MM.1S (cell line): ENCODE measurements at places on chromosomes 12 and 14.
A peak's percentile ranks its signal among the peaks of the same experiment; 100 is the strongest.

GRCh38 chr12:59023861-59024424 is 103.6 kb upstream of the LRIG3 start:
- no peak for DNase-seq

DNA sequence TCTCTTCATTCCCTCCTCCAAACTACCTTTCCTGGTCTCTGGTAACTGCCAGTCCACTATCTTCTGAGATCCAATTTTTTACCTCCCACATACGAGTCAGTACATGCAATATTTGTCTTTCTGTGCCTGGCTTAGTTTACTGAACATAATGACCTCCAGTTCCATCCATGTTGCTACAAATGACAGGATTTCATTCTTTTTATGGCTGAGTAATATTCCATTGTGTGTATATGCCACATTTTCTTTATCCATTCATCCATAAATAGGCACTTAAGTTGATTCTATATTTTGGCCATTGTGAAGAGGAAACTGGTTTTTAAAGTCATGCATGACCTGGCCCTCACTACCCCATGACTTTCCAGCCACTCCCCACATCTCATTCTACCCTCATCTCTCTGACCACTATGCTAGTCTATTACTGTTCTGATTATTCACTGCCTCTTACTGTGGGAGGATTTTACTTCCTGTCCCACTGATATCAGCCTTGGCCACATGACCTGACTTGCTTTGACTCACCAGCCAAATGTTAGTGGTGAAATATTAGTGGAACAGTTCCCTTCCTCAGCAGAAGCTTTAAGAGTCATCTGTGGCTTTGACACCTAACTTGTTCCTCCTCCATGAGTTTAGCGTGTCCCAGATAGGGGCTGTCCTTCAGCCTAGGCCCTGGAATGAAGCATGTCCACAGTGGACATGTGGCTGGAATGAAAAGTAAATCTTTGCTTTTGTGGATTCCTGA is 52.2 kb downstream of the GOLGA5 start:
- DNase-seq, result no peak

GRCh38 chr12:116209503-116209902 is 68.0 kb downstream of the MED13L start:
- no peak for DNase-seq

GRCh38 chr14:45332360-45332988 is 79.5 kb upstream of the MIS18BP1 start:
- no peak for DNase-seq

- DNase-seq, result no peak
Observed at GRCh38 chr12:92511786-92512185, 191.0 kb upstream of the PLEKHG7 start.

DNA sequence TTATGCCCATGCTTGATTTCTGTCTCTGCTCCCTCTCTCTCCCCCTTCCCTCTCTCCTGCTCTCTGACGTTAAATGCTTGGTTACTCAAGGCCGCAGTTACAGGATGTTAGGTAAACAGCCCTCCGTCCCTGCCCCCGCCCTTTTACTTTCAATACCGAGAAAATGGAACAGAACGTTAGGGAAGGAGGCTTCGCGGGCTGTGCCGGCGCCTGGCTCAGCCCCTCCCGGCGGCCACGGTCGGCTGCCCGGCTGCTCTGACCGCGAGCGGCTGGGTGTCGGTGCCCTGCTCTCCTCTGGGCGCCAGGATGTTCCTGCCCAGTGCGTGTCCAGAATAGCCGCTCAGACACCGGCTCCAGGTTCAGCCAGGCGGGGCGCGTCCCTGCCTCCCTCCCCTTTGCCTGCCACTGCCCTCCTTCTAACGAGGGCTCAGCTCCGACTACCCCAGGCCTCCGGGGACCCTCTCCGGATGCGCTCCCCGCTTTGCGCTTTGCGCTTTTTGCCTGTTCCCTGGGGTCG is 166.1 kb downstream of the ADCK1 start:
- peak; percentile 12 for DNase-seq

DNA sequence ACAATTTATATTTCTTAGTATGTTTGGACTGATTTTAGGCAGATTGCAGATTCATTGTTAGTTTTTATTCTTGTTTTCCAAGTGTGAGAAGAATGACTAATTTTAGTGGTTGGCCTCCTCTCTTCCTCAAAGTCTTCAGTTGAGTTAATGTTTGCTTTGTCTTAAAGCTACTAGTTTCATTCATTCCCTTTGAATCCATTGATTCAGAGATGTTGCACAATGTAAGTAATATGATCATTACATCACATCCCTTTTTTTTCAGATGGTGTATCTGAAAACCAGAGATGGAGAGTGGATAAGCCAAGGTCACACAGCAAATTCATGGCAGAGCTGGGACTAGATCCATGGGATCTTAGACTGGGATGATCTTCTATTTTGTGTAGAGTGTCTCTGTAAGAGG is 577.5 kb downstream of the BCL11B start:
- DNase-seq, result no peak

- no peak for DNase-seq
Observed at GRCh38 chr12:19749906-19750574, 310.7 kb downstream of the AEBP2 start.

GRCh38 chr12:50082644-50083043 is 2.5 kb upstream of the SMARCD1 start:
- DNase-seq, result no peak

DNA sequence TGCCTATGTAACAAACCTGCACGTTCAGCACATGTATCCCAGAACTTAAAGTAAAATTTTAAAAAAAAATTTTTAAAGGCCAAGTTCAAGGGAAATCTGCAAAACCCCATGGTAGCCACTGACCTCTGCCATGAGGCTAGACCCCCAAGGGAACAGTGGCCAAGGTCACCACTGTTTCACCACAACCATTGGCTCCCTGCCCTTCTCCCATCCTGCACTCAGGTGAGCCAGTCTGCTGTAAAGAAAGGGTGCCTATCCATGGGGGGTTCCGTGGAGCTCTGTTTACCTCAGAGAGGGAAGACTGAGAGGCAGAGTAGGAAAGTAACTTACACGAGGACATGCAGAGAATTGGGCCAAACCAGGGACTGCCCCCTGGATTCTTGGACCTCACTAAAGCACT is 38.6 kb downstream of the VWF start:
- DNase-seq, result no peak

- DNase-seq, result no peak
Observed at GRCh38 chr12:39319180-39319579, 123.7 kb downstream of the KIF21A start.

DNA sequence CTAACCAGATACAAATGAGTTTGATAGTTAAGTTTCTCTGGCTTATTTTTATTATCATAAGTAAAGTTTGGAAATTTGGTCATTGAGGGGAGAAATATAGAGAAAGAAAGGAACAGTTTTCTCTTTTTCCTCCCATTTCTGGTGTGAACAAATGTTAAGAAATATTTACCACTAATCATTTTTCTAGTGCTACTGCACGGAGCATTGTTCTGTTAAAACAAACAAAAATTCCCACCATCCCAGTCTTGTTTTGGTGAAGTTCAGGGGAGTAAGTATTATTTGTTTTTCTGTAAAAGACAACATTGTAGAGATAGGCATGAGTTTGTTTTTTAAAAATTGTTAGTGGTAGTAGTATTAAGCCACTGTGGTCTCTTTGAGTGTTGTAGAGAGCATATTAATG is 135.3 kb downstream of the FGD4 start:
- no peak for DNase-seq

- DNase-seq, result peak; percentile 52
Observed at GRCh38 chr14:42469637-42470426, 863.2 kb downstream of the LRFN5 start.

GRCh38 chr14:65934070-65934435 is 521.5 kb downstream of the FUT8 start:
- DNase-seq, result no peak

- DNase-seq, result no peak
Observed at GRCh38 chr12:1977588-1977987, 26.7 kb downstream of the DCP1B start.

GRCh38 chr14:106200541-106201315 is 674.3 kb downstream of the TMEM121 start:
- DNase-seq, result no peak

DNA sequence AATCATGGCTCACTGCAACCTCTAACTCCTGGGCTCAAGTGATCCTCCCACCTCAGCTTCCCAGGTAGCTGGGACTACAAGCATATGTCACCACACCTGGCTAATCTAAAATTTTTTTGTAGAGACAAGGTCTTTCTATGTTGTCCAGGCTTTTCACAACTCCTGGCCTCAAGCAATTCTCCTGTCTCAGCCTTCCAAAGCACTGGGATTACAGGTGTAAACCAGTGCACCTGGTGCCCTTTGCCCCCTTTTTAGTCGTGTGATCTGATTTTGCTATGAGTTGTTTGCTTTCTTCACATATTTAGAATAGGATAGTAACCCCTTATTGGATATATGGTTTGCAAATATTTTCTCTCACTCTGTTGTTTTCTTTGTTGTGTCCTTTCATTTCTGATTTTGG is 1.7 kb upstream of the RAD52 start:
- no peak for DNase-seq

- DNase-seq, result no peak
Observed at GRCh38 chr12:101551362-101552114, 43.2 kb upstream of the MYBPC1 start.

DNA sequence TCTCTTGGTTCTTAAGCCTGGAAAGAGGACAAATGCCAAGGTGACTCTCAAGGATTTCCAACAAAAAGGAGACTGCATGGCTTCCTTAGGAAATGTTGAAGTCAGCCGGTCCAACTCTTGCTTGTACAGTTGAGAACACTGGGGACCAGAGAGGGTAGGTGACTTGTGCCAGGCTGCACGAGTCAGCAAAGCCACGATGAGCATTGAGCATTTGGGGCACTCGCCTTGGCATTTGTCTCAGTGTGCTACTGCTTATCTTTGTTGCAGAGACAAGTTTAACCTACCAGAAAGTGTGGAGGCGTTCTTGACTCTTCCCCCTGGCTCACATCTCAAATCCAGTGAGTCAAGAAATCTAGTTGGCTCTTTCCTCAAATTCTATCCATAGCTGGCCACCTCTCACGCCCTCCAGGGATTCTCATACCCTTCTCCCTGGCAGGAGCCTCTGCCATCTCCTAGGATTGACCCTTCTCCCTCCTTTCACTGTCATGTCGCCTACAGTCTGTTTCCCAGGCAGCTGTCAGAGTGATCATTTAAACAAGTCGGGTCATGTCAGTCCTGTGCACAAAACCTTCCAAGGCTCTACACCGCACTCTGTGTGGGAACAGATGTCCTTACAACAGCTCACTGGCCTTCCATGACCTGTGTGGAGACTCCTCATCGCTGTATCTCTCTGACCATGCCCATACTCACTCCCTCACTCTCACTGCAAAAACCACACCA is 17.2 kb upstream of the KRT83 start:
- DNase-seq, result no peak

GRCh38 chr12:123656392-123656791 is 14.5 kb upstream of the TCTN2 start:
- DNase-seq, result no peak

- DNase-seq, result no peak
Observed at GRCh38 chr14:104138098-104138717, at the start of gene KIF26A. Gene KIF26A (plus strand): TSS chr14:104138587. CDS start chr14:104138723, 136 bp downstream.

GRCh38 chr12:120438495-120439198 is 734 bp downstream of the COX6A1 start:
- DNase-seq, result no peak

- DNase-seq, result no peak
Observed at GRCh38 chr14:90438841-90439240, 42.0 kb downstream of the CALM1 start.

DNA sequence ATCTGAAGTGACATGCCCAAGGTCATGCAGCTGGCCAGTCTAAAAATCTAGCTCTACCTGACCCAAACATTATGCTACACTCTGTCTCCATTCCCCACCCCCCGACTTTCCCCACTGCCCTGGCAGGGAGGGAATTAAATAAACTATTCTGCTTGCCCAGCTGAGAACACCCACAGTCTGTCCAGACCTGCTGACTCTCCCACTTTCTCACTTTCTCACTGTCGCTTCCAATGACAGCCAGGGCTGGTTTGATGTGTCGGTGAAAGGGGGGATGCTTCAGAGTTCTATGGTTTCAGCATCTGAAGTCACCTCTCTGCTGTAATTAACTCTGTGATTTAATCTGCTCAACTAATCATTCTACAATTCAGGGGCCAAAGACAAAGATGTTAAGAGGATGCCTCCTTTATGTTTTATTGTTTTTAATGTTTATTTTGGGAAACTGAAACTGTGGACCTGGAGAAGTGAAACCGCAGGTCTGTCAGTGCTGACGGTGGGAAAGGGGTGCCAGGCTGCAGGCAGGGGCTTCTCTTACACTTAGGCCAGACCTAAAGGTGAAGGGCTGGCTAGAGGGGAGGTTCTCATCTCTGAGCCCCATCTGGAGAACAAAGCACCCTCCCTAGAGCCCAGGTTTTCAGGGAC is 8.1 kb upstream of the MSI1 start:
- no peak for DNase-seq

GRCh38 chr12:57473392-57473791 is 6.3 kb downstream of the ARHGAP9 start:
- DNase-seq, result no peak

DNA sequence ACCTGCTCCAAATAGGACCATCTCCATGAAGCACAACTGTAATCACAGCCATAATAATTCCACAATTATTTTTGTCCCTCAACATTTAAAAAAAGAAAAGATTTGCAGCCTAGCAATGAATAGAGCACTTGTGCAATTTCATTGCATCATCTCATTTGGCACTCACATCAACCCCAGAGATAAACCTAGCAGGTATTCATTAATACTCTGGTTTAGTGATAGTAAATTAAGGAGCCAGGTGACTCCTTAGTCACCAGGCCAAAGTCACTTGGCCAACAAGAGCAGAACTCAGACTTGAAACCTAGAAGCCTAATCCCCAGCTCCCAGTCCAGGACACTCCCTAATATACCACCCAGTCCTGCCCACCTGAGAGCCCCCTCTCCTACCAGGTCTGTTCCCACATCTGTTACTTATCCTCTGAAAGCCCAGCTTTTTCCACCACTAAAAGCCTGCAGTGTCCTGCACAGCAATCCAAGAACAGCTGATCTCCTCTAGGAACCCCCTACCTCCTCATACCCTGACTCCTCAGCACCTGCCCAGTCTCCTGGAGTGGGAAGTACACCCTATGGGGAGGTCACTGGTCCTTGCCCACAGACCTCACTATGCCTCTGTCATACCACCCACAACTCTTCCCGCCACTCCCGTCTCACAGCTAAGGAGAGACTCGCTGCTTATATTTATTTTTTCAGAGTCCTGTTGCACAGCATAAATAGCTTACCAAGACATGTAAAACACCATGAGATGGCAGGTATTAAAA is 22.1 kb downstream of the OR10P1 start:
- no peak for DNase-seq

DNA sequence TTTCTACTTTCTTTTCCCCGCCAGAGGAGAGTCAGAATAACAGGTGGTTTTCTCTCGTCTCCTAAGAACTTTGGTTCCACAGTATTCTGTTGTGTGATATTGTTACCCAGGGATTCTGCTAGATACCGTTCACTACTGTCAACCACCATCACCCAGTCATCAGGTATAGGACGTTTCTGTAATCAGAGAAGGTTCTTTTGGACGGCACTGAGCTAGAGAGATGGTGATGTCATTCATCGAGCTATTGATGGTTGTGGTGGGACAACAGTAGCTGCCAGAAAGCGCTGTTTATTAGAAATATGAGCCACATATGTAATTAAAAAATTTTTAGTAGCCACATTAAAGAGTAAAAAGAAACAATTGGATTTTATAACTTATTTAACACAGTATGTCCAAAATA is 17.0 kb downstream of the ERC1 start:
- no peak for DNase-seq

- no peak for DNase-seq
Observed at GRCh38 chr14:59306775-59307174, 118.3 kb downstream of the DAAM1 start.
